ENCODE measurements at places on chromosomes 12 and 14. TPM values are rescaled to one million over a fixed set of nuclear protein-coding genes. Genes with fewer than 3 reads are reported as not detected.

SLC6A15 gene
- total RNA-seq, result 0.33 TPM

OTOGL gene
- total RNA-seq, result 0.07 TPM

RFLNA gene
- 5.7 TPM for total RNA-seq

MLXIP gene
- total RNA-seq, result 25.2 TPM
